Sigmoid colon (tissue), 7 donors: ENCODE measurements at places on chromosomes 11 and 22. TPM values are rescaled to one million over a fixed set of nuclear protein-coding genes. Genes with fewer than 3 reads are reported as not detected.

SCGB1A1 gene
- not detected for total RNA-seq

NECTIN1 gene
- 1.7 TPM for total RNA-seq

OOSP4B gene
- total RNA-seq: not detected

TBX10 gene
- total RNA-seq: not detected

TRMU gene
- total RNA-seq: 24.7 TPM

FOLR1 gene
- total RNA-seq: not detected
